Esophagus squamous epithelium (tissue), 5 donors: ENCODE measurements at places on chromosomes 7 and 10.

- no peak for DNase-seq
These were observed 71.0 kb downstream of the DLG5 start for GRCh38 chr10:77855404-77856155.

DNA sequence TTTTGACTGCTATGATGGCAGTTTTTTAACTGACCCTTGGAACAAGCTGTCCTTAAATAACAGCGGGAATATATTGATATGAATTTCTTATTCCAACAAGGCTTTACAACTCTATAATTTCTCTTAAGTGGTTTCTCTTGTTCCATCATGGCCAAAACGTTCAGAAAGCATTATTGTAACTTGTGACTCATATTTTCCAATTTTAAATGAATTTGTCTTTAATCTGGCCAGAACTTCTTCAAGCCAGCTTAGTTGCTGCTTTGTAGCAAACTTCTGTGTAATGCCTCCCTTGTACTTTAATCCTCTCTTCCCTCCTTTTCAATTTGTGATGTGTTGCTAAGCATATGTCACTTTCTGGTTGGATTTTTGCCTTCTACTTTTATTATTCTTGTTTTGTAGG lies 271.9 kb downstream of the KIF20B start:
- no peak for DNase-seq

DNA sequence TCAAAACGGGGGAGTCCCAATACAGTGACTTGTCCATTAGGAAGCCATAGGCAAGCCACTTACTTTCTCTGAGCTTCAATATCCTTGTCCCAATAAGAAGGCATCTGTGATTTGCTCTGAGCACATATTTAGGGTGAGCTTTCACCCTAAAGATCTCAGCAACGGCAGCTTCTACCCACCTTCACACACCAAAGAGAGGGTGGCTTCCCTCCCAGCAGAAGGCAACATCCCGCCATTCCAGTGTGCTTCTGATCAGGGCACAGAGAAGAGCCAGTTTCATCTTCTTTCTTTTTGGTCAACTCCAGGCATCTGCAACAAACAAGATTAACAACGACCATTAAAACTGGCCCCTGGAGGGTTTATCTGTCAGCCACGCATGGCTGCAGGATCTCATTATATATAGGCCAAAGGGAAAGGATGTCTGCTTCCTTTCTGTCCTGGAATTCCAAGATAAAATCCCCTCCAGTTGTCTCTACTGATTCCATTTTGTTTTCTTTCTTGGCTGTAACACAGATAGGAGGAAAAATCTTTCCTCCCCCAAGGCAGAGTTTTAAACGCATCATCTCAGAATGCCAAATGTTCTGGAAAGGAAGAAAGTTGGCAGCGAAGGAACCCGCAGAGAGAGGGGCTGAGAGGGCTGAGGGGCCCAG lies 491 bp upstream of the SH2D4B start:
- no peak for DNase-seq

GRCh38 chr7:95558864-95559263 lies 37.5 kb downstream of the PDK4 start:
- no peak for DNase-seq

GRCh38 chr10:86260564-86260963 lies 106.0 kb downstream of the GRID1 start:
- no peak for DNase-seq

GRCh38 chr7:136303162-136303561 lies 326.0 kb upstream of the MTPN start:
- no peak for DNase-seq

DNA sequence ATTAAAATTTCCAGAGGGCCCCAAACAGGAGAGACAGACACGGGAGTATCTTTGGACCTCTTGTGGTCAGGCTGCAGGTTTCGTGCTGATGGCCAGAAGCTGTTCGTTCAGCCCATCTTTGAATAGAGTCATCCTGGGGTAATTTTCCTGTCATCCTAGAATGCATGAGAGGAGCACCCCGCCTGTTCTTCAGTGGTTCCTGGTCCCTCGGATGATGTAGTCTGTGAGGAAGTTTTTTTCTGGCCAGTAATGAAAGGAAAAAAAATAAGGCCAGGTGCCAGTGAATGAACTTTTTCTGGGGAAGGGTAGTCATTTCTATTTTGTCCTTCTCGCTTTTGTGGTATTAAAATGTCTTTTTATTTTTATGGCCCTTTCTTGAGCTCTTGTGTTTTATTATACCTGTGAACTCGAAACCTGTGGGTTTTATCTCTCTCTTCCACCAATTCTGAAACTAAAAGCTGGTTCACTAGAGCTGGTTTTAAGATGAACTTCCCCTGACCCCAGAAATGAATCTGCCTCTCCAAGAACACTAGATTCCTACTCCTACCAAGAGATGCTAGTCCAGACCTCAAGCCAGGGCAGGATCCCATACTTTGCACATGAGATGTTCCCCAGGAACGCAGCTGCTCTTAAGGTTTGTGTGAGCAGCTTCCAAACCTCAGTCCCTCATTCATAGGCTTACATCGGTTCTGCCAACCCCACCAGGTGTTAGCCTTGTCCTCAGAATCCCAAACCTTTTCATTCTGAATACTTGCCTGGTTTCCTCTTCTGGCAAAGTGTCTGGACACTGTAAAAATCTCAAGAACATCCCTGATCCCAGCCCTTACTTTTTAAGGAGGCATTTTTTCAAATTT lies 15.4 kb upstream of the MEST start:
- no peak for DNase-seq

GRCh38 chr7:95553939-95554338 lies 42.4 kb downstream of the PDK4 start:
- no peak for DNase-seq

GRCh38 chr7:116548506-116548905 lies 23.7 kb downstream of the CAV1 start:
- DNase-seq = no peak

GRCh38 chr7:88628363-88629085 lies 131.0 kb upstream of the ZNF804B start:
- no peak for DNase-seq

DNA sequence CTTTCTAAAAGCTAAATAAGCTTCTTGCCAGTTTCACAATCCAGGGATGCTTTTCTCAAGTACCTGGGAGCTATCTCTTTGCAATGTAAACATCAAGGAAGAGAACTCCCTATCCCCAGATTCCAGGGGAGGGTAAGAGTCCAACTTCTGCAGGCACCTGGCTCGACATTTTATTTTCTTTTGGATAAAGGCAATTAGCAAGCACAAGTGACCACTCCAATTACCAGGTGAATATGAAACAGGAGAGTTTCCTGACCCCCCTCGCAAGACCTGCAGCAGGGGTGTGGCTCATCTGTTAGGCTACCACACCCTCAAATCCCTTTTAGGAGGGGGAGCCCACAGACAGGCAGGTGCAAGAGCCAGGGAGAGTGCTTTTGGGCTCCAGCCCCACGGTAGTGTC lies 28.6 kb upstream of the LANCL2 start:
- no peak for DNase-seq

DNA sequence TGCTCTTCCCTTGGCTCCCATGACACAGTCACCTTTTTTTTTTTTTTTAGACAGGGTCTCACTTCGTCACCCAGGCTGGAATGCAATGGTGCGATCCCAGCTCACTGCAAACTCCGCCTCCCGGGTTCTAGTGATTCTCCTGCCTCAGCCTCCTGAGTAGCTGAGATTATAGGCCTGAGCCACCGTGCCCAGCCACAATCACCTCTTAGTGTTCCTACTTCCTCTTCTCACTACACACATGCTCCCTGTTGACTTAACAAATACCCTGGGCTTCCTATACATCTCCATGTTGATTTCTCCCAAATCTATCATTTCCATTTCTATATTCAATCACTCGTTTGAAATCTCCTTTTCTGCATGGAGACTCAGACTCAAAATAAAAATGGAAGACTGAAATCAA lies 91.7 kb downstream of the CUBN start:
- DNase-seq = no peak

DNA sequence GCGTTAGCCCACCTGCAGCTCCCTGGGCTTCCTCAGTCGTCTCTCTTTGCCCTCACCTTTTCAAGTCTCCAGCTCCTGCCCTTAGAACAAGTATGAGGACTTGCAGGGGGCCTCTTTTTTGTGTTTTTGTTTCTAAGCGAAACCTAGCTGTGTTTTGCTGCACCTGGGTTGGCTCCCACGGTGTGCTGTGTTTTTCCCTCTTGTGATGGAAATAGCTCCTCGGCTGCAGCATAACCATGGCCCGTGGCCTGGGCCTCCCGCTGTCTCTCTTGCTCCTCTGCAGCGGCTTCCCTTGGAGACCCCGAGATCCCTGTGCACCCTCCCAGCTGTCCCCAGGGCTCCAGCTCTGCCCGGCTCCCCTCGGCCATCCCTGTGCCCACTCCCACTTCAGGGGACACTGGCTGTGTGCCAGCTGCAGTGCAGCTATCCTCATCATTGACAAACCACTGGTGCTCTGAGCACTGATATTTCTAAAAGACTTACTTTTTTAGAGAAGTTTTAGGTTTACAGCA lies 75.6 kb upstream of the TCERG1L start:
- DNase-seq = no peak

DNA sequence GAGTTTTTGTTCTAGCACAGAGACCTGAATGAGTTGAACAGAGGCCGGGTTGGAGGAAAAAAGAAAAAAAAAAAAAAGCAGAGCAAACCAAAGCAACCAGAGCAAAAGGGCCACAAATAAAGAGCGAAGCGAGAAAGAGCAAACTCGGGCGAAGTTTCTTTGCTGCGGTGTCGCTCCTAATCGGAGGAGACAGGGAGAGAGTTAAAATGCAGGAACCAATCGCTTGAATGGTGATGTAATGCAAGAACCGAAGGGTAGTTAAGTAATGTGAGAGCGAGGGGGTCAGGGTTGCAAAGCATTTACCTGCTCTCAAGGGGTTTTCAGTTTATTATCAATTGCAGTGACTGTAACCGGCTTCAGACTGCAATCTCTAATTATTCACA lies 271.7 kb downstream of the TRIL start:
- DNase-seq = no peak

DNA sequence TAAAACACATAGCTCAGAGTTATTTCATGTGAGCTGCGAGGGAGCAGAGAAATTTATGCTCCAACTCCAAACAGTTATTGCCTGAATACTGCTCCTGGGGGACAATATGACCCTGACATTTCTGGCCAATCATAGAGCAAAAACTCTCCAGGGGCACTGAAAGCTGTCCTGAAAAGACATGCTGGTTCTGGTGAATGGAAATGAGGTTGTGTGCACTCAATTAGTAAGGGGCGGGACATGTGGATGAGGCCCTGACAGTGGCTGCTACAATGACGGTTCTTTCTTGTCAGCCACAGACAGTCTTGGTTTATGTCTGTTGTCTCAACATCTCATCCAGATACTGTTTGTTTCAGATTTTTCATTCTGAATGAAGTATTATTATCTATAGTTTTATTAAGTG lies 151.8 kb downstream of the TWIST1 start:
- no peak for DNase-seq

DNA sequence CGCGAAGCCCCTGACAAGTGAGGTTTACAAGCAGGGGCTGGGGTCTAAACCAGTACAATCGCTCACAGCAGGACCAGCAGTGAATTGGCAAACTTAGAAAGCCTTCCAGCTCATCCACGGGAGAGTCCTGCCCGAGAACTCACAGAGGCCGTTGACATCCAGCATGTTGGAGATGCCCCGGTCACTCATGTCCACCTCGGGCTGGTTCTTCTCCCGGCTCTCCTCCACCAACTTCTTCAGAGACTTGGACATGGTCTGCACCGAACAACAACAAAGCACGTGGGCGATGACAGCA lies 447 bp downstream of the RSU1 start:
- DNase-seq = no peak

DNA sequence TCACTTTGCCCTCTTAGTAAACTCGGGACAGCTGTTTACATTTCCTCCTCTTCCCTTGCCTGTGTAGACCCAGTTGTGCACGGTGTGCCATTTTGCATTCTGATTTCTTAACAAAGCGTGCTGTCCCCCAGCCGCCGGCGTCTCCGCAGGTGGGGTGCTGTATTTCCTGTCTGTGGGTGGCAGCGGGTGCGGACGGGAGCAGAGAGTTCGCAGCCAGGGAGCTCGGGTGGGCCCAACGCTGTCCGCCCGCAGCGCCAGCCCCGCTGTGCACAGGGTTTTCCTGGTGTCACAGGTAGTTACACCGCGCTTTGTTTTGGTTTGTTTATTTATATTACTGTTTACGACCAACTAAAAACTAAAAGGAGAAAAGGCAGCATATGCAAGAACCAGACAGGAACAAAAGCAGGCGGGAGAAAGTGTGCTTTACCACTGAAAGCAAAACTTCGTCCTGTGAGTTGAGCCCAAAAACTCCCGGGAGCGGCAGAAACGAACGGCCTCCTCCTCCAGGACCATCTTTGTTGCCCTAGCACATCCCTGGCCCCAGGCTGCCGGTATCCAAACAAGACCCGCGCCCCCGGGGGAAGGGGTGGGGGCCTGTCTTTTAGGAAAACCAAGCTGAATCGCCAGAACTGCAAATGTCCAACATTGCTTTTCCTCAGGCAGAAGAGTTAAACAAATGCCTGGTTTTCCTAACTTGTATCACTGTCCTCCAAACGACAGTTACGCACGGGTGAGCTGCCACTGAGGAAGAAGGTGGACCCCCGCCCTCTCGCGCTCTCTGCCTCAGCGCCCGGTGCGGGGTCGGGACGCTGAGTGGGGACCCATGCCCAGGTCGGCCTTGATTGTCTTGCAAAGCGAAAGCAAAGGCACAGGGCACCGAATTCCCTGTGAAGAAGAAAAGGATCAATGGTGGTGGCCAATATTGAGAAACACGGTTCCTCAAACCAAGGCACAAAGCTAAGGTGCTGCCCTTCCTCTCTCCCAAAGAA lies 45.9 kb upstream of the DRGX start:
- DNase-seq = no peak

GRCh38 chr7:153443032-153443701 lies 609.0 kb upstream of the DPP6 start:
- no peak for DNase-seq

DNA sequence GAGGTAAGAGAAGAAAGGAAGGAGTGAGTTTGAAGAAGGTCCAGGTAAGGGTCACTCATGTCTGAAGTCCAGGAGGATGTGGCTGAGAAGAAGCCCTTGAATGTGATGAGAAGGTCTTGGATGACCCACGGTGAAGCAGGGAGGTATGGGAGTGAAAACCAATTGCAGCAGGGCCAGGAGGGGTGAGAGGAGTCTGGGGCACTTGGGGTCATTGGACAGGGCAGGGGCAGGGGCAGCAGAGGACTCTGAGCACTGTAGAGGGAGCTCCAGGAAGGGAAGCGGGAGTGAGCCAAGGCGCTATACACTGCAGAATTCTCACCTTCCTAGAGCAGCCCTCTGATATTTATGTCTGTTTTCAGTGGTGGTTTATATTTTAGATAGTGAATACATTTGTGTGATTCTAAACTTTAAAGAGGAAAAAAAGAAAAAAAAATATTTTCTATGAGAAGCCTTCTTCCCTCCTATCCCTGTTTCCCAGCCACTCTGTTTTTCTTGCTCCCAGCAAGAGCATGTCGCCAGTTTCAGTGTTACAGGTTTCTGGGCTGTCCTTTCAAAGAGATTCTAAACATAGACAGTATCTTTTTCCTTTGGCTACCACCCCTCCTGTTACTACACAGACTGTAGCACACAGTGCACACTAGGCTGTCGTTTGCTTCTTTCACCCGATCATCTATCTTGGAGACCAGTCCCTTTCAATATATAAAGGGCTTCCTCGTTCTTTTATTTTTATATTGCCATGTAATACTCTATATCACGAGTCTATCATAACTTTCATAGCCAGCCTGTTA lies 24.5 kb downstream of the BLVRA start:
- no peak for DNase-seq
